Activated naive CD8-positive, alpha-beta T cell treated with anti-CD3 and anti-CD28 coated beads, Interleukin-2, amount 10 ng/mL, durations not matched to agents 7 days and 5 days (primary cell): ENCODE measurements at places on chromosomes 3 and 15. TPM values are rescaled to one million over a fixed set of nuclear protein-coding genes. Genes with fewer than 3 reads are reported as not detected.

- no peaks in the 10 kb centered on the region for H3K4me1 ChIP-seq
- no peak overlapping the region for H3K4me3 ChIP-seq
- no peak for DNase-seq
- H3K27me3 ChIP-seq: peaks cover 3% of the 10 kb centered on the region
Measured at GRCh38 chr15:93209690-93210445, 120.9 kb upstream of the RGMA start.

DNA sequence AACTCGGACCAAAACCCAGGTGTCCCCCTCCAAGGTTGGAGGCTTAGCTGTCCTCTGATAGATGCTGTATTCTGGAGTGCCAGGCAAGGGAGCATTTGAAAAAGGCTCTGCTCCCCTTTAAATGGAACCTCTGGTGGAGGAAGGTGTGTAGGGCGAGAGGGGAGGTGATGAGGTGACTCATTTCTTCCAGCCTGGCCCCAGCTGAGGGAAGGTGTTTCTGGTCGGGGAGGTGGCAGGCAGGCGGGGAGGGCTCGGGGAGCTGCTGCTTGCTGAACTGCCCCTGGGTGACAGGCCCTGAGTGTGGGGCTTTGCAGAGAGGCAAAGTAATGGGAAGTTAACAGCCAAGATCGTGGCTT, 18.8 kb downstream of the PSTPIP1 start:
- H3K36me3 ChIP-seq: peaks cover 36% of the 10 kb centered on the region
- H3K27me3 ChIP-seq: no peaks in the 10 kb centered on the region

GRCh38 chr15:38769492-38769891, 204.9 kb upstream of the RASGRP1 start:
- H3K27me3 ChIP-seq: peaks cover 6% of the 10 kb centered on the region
- H3K4me3 ChIP-seq: no peak overlapping the region
- H3K27ac ChIP-seq: no peak overlapping the region
- no peaks in the 10 kb centered on the region for H3K4me1 ChIP-seq

GRCh38 chr15:28944286-28944685, 58.5 kb downstream of the APBA2 start:
- H3K4me3 ChIP-seq: no peak overlapping the region
- DNase-seq: peak; percentile 19
- H3K36me3 ChIP-seq: peaks cover 51% of the 10 kb centered on the region
- H3K27ac ChIP-seq: peak overlapping the region; percentile 64

DNA sequence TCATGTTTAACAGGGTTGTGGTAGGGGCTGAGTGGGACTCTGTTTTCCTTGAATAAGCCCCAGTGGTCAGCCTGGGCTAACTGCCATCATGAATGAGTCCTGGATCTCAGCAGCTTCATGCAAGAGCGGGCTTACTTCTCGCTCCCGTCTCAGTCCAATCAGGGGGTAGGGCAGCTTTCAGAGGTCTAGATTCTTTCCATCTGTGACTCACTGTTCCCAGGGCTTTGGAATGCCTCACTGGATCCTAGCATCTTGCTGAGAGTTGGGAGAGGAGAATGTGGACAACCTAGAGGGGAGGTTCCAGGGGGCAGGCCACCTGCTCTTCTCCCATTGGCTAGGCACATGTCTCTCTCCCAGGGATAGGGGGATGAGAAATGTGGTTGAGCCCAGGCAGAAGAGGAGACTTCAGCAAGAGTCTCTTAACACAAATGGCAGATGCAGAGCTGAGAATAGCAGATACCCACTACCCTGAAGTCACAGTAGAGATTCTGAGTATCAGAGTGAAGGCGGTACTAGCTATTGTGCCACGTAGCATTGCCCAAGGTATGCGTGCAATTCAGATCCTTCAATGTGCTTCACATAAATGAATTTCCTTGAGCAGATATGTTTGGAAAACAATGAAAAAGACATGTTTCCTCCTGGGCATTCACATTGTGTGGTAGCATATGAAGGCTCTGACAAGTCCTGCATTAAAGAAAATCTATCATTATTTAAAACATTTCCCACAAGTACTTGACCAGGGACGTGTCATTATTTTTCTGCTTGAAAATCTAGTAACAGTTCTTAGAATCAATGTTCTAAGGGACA, 257.7 kb upstream of the PROK2 start:
- peaks cover 2% of the 10 kb centered on the region for H3K27me3 ChIP-seq
- no peak for DNase-seq
- peaks cover under 1% of the 10 kb centered on the region for H3K4me1 ChIP-seq
- H3K4me3 ChIP-seq: no peak overlapping the region

DNA sequence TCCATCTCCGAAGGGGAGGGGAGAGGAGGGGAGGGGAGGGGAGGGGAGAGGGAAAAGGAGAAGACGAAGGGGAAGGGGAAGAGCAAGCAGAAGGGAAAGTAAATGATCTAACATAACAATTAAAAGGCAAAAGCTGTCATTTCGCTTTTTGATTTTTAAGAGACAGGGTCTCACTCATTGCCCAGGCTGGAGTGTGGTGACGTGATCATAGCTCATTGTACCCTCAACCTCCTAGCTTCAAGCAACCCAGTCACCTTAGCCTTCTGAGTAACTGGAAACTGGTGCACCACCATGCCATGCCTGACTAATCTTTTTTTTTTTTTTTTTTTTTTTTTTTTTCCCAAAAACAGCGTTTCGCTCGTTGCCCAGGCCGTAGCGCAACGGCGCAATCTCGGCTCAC, 22.6 kb downstream of the ADAM10 start:
- H3K4me3 ChIP-seq: no peak overlapping the region
- no peak for DNase-seq
- H3K27ac ChIP-seq: no peak overlapping the region
- H3K4me1 ChIP-seq: peaks cover 19% of the 10 kb centered on the region
- no peaks in the 10 kb centered on the region for H3K27me3 ChIP-seq

GRCh38 chr3:64148955-64149653, 76.2 kb downstream of the PRICKLE2 start:
- H3K27ac ChIP-seq: no peak overlapping the region
- no peak overlapping the region for H3K4me3 ChIP-seq
- H3K27me3 ChIP-seq: no peaks in the 10 kb centered on the region
- DNase-seq: no peak
- H3K4me1 ChIP-seq: no peaks in the 10 kb centered on the region
- H3K36me3 ChIP-seq: no peaks in the 10 kb centered on the region

DNA sequence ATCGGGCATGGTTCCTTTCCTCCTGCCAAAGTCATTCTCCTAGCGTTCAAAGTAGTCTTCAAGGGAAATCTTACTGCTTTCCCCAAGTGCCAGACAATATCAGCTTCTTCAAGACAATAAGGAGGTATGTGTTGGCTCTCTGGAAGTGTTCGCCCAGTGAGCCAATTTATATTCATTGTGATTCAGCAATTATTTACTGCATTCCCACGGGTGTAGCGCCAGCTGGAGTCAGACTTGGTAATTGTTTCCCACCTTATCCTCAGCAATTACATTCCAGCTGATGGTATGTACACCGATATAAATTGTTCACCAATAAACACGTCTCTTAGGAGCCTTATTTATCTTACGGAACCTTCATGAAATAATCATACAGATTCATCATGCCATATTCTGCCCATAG, 103.6 kb upstream of the CTNNB1 start:
- H3K4me1 ChIP-seq: peaks cover 1% of the 10 kb centered on the region
- H3K4me3 ChIP-seq: no peak overlapping the region
- H3K36me3 ChIP-seq: no peaks in the 10 kb centered on the region
- H3K27me3 ChIP-seq: no peaks in the 10 kb centered on the region
- no peak overlapping the region for H3K27ac ChIP-seq
- no peak for DNase-seq

DNA sequence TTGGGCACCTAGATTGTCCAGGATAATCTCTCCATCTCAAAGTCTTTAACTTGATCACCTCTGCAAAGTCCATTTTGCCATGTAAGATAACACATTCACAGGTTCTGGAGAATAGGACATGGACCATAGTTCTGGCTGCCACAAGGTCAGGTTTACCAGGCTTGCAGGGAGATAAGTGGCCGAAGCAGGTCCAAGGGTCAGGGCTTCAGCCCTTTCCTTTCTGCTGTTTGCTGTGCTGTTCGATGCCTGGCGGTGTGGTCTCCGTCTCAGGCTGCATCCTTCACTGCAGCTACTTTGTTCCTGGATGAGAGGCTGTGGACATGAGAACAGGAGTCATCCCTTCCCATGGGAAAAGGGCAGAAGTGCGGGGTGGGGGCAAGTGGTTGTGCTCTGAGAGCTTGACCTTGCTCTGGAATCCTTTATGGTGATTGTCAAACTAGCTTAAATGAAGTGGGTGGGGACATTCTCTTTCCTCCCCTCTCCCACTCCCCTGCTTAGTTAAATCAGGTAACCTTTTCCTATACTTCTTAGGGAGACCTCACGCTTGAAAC, 320.2 kb upstream of the C2CD4B start:
- no peaks in the 10 kb centered on the region for H3K36me3 ChIP-seq
- H3K27ac ChIP-seq: no peak overlapping the region
- DNase-seq: no peak
- H3K27me3 ChIP-seq: peaks cover 23% of the 10 kb centered on the region
- no peak overlapping the region for H3K4me3 ChIP-seq
- peaks cover 6% of the 10 kb centered on the region for H3K4me1 ChIP-seq

- no peak overlapping the region for H3K27ac ChIP-seq
- peaks cover 6% of the 10 kb centered on the region for H3K27me3 ChIP-seq
- H3K4me3 ChIP-seq: no peak overlapping the region
Measured at GRCh38 chr15:69395991-69396390, 18.2 kb upstream of the KIF23 start.

DNA sequence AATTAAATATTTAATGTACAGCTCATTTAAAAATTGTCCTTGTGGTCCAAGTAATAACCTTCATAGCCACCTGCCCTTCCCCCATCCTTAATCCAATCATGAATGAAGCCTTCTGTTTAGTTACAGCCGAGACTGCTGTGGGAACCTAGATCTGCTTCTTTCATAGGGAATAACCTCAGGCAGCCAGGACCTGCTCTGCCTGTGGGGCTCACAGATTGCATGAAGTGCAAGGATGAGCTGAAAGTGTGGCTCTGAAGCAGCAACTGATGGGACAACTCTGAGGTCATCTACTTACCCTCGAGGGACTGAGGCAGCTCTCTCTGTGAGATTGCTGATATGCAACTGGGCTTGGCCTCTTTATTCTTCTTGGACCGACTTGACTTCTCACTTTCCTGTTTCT, 169.8 kb downstream of the POTEB3 start:
- H3K4me3 ChIP-seq: no peak overlapping the region
- no peak for DNase-seq
- H3K36me3 ChIP-seq: no peaks in the 10 kb centered on the region
- peaks cover 3% of the 10 kb centered on the region for H3K4me1 ChIP-seq

- no peak for DNase-seq
- H3K4me1 ChIP-seq: no peaks in the 10 kb centered on the region
Measured at GRCh38 chr3:57896691-57897090, 111.5 kb upstream of the FLNB start.

CCR1 gene
- 58.6 TPM for total RNA-seq

SMCO1 gene
- total RNA-seq: not detected

SLC25A20 gene
- 28.3 TPM for total RNA-seq

- H3K4me3 ChIP-seq: no peak overlapping the region
- DNase-seq: no peak
- H3K27ac ChIP-seq: no peak overlapping the region
- peaks cover 2% of the 10 kb centered on the region for H3K27me3 ChIP-seq
- no peaks in the 10 kb centered on the region for H3K36me3 ChIP-seq
Measured at GRCh38 chr3:40057786-40058185, 248.4 kb downstream of the MYRIP start.

DNA sequence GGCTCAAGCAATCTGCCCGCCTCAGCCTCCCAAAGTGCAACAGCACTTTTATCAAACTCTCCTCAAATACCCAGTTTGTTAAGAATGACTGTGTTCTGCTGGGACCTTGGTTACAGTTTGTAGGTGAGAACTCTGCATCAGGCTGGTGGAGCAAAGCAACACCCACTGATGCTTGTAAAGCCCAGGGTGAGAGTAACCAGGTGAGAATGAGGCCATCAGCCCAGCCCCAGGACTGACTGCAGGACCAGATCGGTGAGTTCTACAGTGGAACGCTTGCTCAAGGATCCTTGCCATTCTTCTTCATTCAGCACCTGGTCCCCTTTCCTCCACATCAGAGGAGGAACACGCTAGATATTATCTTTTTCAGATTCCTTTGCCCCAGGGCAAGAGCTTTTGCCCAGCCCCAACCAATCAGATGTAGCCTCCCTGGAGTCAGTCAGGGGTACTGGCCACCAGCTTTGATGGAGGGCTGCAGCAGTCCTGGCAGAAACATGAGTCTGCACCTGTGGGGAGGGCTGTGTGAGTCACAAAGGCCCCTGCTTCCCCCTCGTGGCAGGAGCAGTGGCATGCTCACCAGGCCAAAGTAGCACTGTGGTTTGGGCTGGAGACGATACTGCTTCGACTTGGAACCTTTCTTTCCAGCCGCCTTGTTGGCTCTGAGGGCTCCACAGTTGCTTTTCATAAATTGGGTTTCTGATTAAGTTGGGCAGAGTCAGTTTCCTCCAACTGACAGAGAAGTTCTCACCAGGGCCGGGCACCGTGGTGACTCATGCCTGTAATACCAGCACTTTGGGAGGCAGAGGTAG, 3.5 kb upstream of the SHISA5 start:
- H3K27ac ChIP-seq: peak overlapping the region; percentile 73
- H3K36me3 ChIP-seq: peaks cover 2% of the 10 kb centered on the region
- H3K4me1 ChIP-seq: peaks cover 36% of the 10 kb centered on the region
- peak; percentile 73 for DNase-seq

DNA sequence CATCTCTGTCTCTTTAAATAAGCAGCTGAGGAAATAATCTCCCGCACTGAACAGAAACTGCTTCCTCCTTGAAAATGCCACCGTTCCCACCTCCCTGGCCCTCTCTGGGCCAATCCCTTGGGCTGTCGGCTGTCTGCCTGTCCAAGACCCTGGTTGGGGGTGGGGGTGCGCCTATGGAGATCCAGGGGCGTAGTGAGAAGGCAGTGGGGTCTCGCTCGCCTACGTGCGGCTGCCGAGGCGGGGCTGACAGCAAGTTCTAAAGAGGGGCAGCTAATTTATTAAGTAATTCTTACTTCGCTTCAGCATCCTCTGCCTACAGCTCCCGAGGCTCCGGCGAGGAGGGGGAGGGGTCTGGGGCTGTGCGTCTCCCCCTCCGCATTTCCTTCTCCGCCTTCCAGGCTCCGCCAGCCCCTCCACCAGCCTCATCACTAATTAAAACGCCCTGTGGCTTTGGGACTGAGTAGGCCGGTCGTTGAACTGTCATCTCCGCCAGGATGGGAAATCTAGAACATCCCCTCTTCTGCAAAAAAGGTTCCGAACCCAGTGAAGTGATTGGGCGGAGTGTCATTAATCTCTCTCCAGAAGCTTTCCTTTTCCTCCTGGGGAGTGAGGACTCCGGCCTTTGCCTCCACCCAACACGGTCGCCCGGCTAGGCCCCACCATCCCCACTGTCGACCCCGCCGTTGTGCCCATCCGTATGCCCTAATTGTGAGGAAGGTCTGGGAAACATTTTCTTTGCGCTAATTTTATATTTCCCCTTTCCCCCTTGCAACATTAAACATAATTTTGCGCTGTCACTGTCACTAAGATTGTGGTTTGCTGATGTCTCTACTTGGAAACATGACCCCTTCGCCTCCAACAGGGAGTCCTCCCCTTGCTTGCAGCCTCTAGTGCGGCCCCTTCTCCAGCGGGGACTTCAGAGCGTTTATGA, 16.9 kb downstream of the NR2F2 start:
- peaks cover 4% of the 10 kb centered on the region for H3K4me1 ChIP-seq
- DNase-seq: no peak
- H3K27ac ChIP-seq: no peak overlapping the region
- H3K4me3 ChIP-seq: no peak overlapping the region
- peaks cover 92% of the 10 kb centered on the region for H3K27me3 ChIP-seq

GRCh38 chr3:102741105-102741504, 306.3 kb downstream of the ZPLD1 start:
- H3K36me3 ChIP-seq: no peaks in the 10 kb centered on the region
- no peaks in the 10 kb centered on the region for H3K4me1 ChIP-seq
- DNase-seq: no peak
- no peak overlapping the region for H3K27ac ChIP-seq

KBTBD13 gene
- total RNA-seq: not detected

- no peaks in the 10 kb centered on the region for H3K27me3 ChIP-seq
Measured at GRCh38 chr3:158532099-158532734, 38.8 kb upstream of the MLF1 start.

TM4SF4 gene
- not detected for total RNA-seq
